ENCODE measurements at places on chromosomes 3 and 15. TPM values are rescaled to one million over a fixed set of nuclear protein-coding genes. Genes with fewer than 3 reads are reported as not detected.

GP5 gene
- not detected for total RNA-seq

CFAP44 gene
- total RNA-seq, result 1.9 TPM

CKMT1A gene
- total RNA-seq, result not detected

ARHGEF26 gene
- 1.7 TPM for total RNA-seq

ALS2CL gene
- 2.6 TPM for total RNA-seq

IQGAP1 gene
- 297 TPM for total RNA-seq

FANCD2OS gene
- total RNA-seq, result not detected

ANKRD34C gene
- total RNA-seq, result not detected

DLEC1 gene
- not detected for total RNA-seq

GRCh38 chr3:46907271-46907670, 29.8 kb downstream of the PTH1R start:
- DNase-seq, result no peak

- DNase-seq, result no peak
These were observed at the start of gene CSTA for GRCh38 chr3:122324871-122325323. CSTA (plus strand) TSS chr3:122325248; CDS start chr3:122325293, 45 bp downstream.

GRCh38 chr3:187919048-187919447, 173.8 kb upstream of the BCL6 start:
- no peak for DNase-seq

- no peak for DNase-seq
These were observed 130.4 kb downstream of the FEZF2 start for GRCh38 chr3:62242831-62243509.

DNA sequence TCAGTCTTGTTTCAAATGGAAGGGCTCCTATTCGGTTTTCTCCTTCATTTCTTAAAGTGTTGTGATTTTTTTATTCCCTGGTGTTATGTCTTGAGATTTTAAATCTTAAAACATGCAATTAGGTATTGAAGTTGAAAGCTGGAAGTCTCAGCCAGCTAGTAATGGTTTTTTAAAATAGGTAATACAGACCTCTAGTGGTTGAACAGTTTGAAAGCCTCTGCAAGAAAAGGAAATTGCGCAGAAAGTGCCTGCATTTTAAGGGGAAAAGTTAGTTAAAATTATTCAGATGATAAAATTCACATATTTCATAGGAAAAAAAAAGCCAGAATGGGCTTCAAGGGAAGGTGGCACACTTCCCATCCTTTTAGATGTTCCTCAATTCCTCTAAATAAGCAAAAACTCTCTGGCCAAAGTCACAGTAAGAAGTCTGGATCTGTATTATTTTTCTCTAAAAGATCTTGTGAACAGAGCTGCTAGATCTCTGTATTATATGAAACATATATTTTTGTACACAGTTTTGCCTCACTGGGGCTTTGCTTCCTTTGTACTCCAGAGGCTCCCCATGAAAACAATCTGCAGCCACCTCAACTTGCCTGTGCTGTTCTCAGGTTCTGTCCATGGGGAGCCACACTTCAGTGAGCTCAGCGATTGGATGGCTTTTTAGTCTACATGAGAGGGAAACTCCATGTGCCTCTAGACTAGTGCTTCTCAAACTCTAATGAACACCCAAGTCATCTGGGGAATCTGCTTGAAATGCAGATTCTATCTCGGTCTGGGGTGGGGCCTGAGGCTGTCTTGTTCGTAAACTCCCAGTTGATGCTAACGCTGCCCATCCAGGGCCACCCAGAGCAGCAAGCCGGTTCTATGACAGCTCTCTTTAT, 21.5 kb downstream of the AGTR1 start:
- DNase-seq, result peak; percentile 34

GRCh38 chr3:71987089-71987735, 202.3 kb upstream of the PROK2 start:
- peak; percentile 24 for DNase-seq

- DNase-seq, result no peak
These were observed 18.2 kb upstream of the SHC4 start for GRCh38 chr15:48981941-48982340.

- DNase-seq, result peak; percentile 18
These were observed 20.3 kb downstream of the NIT2 start for GRCh38 chr3:100354850-100355249.

GRCh38 chr3:166993015-166993630, 387.0 kb downstream of the ZBBX start:
- no peak for DNase-seq

GRCh38 chr3:78046566-78046965, 1006.7 kb downstream of the ROBO2 start:
- no peak for DNase-seq

- DNase-seq, result no peak
These were observed 115.3 kb downstream of the MEGF11 start for GRCh38 chr15:66138096-66138783.

DNA sequence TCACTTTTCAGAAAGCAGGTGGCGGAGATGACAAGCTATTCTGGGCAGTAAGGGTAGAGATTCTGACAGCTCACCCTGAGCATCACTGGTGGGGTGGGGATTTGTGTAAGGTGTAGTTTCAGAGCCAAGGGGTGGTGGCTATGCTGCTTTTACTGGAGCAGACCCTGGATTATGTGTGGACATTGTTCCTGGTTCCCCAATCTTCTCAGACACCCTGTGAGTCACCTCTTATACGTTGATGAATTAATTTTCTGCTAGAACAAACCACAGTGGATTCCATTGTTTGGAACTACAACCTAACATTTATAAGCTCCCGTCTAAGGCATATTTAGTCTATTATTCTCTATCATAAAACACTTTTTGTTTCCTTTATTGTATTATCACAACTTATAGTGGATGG, 169.5 kb upstream of the COL8A1 start:
- no peak for DNase-seq

- DNase-seq, result no peak
These were observed 75.9 kb upstream of the RASGRF1 start for GRCh38 chr15:79166311-79166955.

- no peak for DNase-seq
These were observed 1.1 kb downstream of the FAM107A start for GRCh38 chr3:58575971-58576652.

GRCh38 chr15:65525622-65526021, 4.6 kb upstream of the HACD3 start:
- DNase-seq, result no peak

- DNase-seq, result peak; percentile 21
These were observed 40.8 kb upstream of the FILIP1L start for GRCh38 chr3:100155128-100155527.

DNA sequence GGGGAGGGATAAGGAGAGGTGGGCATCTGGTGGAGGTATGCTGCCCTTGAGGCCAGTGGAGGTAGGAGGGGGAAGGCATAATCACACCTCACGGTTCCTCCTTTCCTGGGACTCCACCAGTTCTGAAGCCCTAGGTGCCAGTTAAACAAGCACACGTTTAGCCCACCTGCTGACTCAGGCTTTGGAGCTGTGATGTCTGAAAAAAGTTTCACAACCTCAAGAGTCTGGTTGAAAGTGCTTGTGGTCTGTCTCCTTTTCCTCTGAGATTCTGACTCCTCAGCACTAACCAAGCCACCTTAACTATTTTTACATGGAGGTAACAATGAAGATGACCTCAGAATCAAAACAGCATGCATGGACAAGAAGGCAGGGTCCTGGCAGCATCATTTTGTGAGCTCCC, 23.0 kb downstream of the HPS3 start:
- DNase-seq, result peak; percentile 87

GRCh38 chr15:79168922-79169456, 78.4 kb upstream of the RASGRF1 start:
- DNase-seq, result no peak

GRCh38 chr3:52451237-52452083, 2.4 kb downstream of the TNNC1 start:
- no peak for DNase-seq

- DNase-seq, result peak; percentile 90
These were observed 2.0 kb downstream of the WNT5A start for GRCh38 chr3:55484801-55485791.

DNA sequence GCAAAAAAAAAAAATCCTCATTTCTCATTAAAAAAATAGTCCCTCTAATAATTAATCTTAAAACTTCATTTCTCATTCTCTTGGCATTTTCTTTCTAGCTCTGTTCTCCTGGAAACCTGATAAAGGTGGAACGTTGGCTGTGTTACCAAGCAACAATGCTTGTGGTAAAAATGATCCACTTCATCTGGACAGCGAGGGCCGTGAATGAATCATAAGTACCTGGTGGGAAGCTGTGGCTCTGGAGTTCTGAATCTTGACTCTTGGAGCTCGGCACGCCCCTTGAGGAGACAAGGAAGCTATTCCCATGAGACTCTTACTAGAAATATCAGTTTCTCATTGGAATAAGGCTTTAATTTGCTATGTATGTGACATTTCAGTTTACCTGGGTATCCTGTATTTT, 32.5 kb downstream of the BCL2L10 start:
- DNase-seq, result no peak

DNA sequence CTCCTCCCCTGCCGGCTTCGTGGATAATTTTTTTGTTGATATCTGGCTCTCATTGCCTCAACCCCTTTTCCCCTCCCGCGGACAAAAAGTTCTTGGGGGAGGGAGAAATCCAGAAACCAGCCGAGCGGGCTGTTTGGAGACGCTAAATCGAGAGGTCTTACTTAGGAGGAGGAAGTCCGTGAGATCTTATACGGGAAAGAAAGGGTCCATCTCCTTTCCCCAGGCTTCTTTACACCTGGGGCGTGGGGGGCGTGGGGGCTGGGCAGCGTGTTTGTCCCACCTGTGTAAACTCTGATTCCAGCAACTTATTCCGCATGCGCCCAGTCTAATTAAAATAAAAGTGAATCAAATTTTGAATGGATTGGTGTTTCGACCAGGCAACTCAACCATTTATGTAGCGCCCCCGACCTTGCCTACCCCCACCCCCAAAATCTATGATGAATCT, 364 bp upstream of the CADPS start:
- DNase-seq, result no peak

GRCh38 chr15:33159726-33160453, 34.6 kb downstream of the FMN1 start:
- no peak for DNase-seq

DNA sequence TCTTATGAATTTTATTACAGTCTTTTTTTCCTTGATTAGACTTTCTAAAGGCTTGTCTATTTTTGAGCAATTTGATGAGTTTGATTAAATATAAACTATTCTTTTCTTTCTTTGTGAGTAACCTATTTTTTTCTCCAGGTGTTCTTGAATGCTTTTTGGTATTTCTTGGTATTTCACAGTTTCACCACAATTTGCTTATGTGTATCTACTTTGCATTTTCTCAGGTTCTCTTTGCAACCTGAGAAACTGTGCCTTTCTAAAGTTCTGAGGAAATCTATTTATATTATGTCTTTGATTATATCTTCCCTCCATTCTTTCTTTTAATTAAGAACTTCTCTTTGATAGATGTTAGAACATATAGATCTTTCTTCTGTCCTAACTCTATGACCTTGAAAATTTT, 117.1 kb upstream of the MLF1 start:
- DNase-seq, result no peak

All from fibroblast of villous mesenchyme (primary cell).